ENCODE measurements at places on chromosomes 5 and 9.

- no peak for DNase-seq
Observed at GRCh38 chr9:137236936-137237421, 4.1 kb upstream of the TUBB4B start.

GRCh38 chr5:157252711-157253465, 13.0 kb upstream of the CYFIP2 start:
- DNase-seq: peak; percentile 61

DNA sequence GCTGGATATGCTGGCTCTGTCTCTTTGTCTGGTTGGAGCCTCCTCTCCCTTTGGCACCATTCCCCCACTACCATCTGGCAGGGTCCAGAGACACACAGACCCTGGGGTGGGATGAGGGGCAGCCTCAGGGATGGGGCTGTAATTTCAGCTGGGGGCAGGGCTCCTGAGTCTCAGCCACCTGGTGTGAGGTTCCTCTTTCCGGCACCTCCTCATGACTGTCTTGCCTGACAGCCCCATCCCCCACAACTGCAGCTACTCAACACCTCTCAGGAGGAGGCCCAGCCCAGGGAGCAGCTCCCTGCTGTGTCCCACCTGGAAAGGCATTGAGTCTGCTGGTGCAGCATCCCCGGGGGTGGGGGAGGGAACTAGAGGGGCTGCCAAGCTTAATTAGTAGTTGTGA, 11.7 kb upstream of the RPS14 start:
- DNase-seq: peak; percentile 11

DNA sequence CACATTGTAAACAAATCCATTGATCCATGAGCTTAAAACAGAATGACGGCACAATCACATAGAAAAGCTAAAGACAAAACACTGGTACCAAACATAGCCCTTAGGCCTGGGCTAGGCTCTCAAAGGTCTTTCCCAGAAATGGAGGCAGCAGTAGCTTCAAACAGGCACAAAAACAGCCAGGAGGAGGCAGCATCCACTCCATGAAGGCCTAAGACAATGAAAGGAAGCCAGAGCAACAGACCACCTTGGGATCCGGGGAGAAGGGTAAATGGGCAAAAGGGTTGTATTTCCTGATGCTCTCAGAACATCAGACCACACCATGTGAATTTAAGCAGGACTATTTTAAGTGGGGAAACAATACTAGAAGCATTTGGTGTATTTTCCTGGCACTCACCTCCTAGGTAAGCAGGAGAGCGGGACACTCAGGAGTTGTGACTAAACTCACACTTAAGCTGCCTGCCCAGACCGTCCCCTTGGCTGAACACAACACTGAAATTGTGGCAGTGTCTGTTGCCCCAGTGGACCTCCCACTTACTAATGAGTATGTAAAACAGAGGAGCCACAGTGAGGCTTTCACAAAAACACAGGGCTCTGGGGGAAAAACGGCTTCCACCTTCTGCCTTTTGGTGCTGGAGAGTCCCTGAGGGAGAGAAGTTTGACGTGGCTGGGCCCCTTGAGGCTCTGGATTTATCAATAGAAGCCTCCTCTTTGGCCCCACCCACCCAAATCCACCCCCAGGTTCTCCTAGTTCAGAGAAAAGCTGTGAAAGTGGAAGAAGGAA, 11.9 kb downstream of the GNPDA1 start:
- peak; percentile 29 for DNase-seq

GRCh38 chr9:11141357-11141756, 528.6 kb upstream of the PTPRD start:
- no peak for DNase-seq

DNA sequence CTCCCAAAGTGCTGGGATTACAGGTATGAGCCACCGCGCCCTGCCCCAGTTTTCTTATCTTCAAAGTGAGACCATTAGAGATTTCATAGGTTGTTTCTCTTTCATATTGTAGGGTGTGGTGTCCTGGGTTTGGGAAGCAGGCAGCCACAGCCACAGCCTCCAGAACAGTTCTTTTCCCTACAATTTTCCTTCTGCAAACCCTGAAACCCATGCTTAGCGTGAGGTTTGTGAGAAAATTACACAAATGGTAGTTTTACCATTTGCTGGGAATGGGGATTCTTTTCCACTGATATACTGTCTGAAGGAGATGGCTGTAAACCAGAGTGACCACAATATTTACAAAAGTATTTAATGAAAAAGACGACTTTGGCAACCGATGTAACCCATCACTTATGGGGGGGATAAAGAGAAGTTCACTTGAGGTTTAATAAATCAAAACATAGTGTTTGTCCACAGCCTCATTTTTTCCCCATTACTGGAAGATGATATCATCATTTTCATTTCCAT, 26.7 kb upstream of the ECM2 start:
- DNase-seq: no peak

GRCh38 chr9:68847765-68848164, 142.7 kb downstream of the PIP5K1B start:
- DNase-seq: no peak

- peak; percentile 66 for DNase-seq
Observed at GRCh38 chr5:139747583-139748504, 47.8 kb upstream of the PSD2 start.

DNA sequence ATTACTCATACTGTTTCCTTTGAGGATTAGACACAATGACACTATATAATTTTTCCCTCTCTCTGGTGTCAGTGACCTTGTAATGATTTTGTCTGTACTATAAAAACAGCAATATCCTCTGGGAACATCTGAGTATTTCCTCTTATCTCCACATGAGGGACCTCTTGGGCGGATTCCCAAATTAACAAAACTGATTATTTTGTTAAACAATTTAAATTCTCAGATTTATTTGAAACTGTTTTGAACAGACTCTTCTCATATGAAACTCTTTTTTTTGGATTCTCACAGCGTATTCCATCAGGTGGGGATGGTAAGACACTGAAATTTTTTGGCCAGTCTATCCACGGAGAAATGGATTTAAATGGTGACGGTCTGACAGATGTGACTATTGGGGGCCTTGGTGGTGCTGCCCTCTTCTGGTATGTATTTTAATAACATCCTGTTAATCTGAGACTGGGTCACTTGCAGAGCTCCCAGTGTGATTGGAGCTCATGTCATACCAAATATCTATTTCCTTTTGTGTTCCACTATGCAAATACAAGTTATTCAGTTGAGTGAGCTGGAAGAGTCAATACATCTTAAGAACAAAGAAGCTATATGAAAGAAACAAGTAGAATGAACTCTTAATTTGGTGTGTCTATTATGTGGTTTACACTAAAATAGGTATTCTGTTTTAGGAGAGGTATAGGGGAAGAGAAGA, 73.8 kb upstream of the ITGA2 start:
- DNase-seq: peak; percentile 52

DNA sequence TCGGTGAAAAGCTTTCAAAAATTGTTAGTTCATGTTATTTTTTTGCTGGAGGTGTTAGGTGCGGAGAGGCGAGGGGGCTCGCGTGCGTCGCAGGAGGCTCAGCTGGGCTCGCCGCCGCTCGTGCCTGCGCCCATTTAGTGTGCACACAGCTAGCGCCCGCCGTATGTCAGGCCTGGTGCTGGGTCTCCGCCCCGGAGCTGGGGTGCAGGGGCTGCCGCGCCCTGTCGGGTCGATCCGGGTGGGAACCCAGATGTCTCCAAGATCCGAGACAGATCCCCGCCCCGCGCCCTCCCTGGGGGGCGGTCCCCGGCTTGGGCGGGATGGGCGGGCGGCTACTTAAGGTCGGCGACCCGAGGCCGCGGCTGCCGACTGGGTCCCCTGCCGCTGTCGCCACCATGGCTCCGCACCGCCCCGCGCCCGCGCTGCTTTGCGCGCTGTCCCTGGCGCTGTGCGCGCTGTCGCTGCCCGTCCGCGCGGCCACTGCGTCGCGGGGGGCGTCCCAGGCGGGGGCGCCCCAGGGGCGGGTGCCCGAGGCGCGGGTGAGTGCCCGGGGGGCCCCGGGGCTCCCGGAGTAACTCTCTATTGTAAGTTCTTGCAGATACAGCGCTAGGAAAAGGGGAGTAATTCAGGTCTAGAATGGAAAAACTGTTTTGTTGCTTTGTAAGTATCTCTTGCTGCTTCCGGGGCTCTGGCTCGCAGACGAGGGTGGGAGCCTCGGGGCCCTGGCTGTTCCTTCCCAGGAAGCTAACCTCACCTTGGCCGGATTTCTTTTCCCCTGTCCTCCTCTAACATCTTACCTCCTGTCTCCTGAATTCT, 31.7 kb downstream of the GSN start:
- DNase-seq: peak; percentile 37

DNA sequence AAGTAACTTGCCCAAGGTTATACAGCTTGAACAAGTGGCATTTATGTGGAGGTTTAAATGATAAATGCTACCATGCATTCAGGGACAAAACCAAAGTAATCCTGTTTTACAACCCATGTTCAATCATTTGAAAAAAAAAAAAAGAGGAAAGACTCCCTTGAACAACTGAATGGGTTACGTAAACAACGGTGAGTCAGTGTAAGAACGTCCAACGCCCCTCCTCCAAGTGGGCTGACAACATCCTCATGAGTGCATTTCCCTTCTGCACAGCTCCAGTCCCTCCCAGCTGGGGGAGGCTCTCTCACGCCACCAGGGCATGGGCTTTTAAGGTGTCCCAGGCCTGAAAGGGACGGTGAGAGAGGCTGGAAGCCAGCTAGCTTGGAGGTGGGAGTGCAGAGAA, 90.0 kb downstream of the PRRT1B start:
- peak; percentile 78 for DNase-seq

DNA sequence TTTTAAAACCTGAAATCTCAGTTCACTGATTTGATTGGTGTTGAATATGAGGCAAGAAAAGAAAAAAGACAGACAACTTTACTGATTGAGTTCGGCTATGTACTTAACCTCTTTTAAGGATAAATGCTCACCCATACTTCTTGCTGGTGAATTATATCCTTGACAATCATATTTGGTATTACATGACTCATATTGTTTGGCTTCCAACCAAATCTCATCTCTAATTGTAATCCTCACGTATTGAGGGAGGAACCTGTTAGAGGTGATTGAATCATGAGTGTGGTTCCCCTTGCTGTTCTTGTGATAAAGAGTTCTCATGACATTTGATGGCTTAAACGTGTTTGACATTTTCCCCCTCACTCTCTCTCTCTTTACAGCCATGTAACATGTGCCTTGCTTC, 255.6 kb upstream of the IZUMO3 start:
- DNase-seq: no peak

- no peak for DNase-seq
Observed at GRCh38 chr5:17186256-17186655, 31.2 kb upstream of the BASP1 start.

DNA sequence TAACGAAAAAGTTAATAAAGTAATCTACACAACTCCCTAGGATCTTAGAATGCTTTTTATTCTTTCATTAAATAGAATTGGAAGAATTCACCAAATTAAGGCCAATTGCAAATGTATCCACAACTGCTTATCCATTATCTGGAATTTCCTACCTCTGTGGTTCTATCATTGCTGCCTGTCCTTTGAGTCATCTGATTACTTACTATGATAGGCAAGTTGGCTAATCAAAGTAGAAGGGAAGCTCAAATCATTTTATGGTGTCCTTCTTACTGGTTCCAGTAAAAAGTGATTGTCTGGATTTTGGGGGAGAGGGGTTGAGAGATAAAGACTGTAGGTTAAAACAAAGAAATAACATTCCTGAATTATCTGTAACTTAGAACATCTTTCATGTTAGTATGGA, 161.4 kb upstream of the GNA14 start:
- DNase-seq: no peak

- no peak for DNase-seq
Observed at GRCh38 chr9:89391585-89391984, 73.3 kb downstream of the SECISBP2 start.

- DNase-seq: no peak
Observed at GRCh38 chr9:127053057-127053821, 69.2 kb downstream of the ANGPTL2 start.

DNA sequence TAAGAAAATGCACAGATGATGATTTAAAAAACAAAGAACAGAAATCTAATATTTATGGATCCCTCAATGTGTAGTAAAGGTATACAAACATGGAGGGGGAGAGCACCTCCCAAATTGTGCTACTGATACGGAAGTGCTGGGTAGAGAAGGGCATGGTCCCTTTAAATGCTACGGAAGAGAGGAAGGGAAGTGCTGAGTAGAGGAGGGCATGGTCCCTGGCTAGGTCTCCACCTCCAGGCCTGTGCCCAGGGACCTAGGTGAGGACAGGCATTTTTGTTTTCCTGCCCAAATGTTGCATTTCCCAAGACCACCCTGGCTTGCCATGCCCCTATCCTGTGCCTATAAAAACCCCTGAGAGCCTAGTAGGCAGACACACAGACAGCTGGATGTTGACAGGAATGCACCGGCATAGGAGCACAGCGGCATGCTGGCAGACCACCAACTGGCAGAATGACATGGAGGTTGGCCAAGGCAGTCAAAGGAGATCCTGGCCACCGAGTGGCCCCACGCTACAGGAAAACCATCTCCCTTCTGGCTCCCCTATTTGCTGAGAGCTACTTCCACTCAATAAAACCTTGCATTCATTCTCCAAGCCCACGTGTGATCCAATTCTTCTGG, 62.1 kb upstream of the SPDL1 start:
- DNase-seq: no peak

GRCh38 chr5:87410931-87411330, 1.8 kb downstream of the CCNH start:
- DNase-seq: no peak

GRCh38 chr5:151222790-151223446, 974 bp downstream of the CCDC69 start:
- peak; percentile 68 for DNase-seq

GRCh38 chr5:52469835-52470234, 317.9 kb upstream of the ITGA1 start:
- DNase-seq: no peak

- DNase-seq: no peak
Observed at GRCh38 chr5:134430001-134430569, 18.4 kb upstream of the CDKN2AIPNL start.

- DNase-seq: no peak
Observed at GRCh38 chr5:124289641-124290311, 456.7 kb downstream of the ZNF608 start.

DNA sequence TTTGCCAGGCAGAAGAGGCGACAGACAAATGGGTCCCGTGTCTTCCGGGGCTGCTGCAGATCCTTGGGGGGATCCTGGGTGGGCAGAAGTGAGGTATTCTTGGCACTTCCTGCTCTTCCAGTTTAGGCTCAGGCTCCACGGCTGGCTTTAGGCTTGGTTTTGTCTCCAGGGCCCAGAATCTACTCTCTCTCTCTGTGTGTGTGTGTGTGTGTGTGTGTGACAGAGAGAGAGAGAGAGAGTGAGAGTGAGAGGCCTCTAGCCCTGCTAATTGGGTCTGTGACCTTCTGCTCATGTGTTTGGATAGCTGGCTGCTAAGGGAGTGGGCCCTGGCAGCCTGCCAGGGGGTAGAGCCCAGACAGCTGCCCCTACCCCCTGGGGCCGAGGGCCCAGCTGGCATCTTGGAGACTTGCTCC, 39.3 kb downstream of the CRB2 start:
- DNase-seq: no peak

Measured in stimulated activated CD4-positive, alpha-beta T cell treated with anti-CD3 and anti-CD28 coated beads, Interleukin-15, amount 100 ng/mL, for 24 hours (primary cell).